ENCODE measurements at places on chromosomes 4 and X.

- DNase-seq: no peak
Measured at GRCh38 chrX:37796310-37796709, 16.5 kb downstream of the CYBB start.

GRCh38 chr4:88138561-88138960 is 19.9 kb downstream of the ABCG2 start:
- DNase-seq: no peak

GRCh38 chr4:148330724-148331123 is 111.5 kb downstream of the NR3C2 start:
- no peak for DNase-seq

DNA sequence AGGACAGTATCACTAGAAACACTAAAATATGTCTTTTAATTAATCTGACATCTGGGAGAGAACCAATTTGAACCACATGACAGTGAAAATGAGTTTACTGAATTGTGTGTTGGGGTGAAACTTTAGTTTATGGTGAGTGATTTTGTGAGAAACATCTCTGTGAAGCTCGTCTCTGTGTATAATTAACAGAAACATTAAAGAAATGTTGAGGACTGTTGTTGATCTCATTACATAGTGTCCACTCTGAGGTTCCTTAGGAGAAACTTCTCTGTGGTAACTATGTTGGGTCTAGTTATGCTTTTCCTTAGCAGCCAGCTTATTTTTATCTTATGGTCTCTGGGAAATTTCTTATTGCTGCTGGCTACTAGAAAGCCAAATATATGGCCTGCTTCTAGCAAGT is 15.8 kb downstream of the FGF2 start:
- DNase-seq: no peak

GRCh38 chr4:70151271-70151670 is 2.8 kb upstream of the PRR27 start:
- DNase-seq: no peak

- no peak for DNase-seq
Measured at GRCh38 chr4:141957416-141957815, 321.0 kb downstream of the IL15 start.

DNA sequence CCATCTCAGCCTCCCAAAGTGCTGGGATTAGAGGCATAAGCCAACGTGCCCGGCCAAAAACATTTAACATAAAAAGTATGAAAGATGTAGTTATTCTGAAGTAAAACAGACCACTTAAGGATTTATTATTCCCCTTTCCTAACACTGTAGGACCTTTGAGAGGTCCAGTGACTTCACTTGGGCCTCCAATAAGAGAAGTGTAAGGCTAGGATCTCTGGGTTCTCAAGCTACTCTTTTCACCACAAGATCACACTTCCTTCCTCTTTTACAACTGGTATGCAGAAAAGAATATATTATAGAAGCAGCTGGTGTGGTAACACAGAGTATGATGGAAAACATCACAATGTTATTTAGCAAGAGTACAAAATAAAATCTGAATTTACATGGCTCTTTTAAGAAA is 30.2 kb upstream of the CCNG2 start:
- DNase-seq: no peak

- no peak for DNase-seq
Measured at GRCh38 chr4:186105647-186106321, 1.3 kb downstream of the FAM149A start.

DNA sequence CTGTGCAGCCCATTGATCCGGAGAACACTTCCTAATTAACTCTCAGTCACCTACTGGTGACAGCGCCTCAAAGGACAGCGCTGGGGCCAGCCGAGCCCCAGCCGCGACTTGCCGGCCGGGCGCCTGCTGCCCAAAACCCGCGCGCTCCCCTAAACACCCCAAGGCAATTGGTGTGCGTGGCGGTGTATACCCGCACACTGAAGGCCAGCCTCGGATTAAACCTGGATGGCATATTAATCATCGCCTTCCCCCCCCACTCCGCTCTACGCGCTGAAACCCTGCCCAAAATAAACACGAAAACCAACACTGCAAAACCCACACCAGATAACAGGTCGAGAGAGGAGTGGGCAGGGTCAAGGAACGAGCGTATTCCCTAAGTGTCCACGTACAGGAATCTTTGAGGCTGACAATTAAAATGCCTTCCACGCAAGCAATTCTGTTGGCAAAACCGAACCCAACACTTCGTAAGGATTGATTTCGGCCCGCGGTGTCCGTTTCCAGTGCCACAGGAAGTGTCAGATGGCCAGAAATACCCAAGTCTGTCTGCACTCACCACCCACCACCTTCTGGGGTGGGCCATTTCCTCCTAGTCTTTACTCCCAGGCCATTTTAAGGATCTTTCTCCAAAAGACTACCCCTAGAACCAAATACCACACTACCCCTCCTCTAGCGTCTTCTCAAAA is 2.7 kb downstream of the BCOR start:
- no peak for DNase-seq

GRCh38 chr4:120853161-120853935 is 69.2 kb downstream of the PRDM5 start:
- no peak for DNase-seq

DNA sequence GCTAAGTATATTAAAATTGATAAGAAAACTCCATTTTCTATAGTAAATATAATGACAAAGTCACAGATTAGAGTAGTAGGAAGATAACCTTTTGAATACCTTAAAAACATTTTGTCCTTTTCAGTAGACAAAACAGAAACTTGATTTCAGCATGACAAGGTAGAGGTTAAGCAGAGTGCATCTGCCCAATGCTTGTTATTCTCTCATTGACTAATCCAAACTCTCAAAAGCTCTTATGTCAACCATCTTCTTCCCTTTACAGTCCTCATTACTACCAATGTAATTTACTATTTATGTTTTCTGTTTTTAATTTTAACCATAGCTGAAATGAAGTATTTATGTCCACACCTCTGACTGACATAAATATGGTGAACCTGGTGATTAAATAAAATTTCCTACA is 11.1 kb downstream of the NIPAL1 start:
- DNase-seq: no peak

DNA sequence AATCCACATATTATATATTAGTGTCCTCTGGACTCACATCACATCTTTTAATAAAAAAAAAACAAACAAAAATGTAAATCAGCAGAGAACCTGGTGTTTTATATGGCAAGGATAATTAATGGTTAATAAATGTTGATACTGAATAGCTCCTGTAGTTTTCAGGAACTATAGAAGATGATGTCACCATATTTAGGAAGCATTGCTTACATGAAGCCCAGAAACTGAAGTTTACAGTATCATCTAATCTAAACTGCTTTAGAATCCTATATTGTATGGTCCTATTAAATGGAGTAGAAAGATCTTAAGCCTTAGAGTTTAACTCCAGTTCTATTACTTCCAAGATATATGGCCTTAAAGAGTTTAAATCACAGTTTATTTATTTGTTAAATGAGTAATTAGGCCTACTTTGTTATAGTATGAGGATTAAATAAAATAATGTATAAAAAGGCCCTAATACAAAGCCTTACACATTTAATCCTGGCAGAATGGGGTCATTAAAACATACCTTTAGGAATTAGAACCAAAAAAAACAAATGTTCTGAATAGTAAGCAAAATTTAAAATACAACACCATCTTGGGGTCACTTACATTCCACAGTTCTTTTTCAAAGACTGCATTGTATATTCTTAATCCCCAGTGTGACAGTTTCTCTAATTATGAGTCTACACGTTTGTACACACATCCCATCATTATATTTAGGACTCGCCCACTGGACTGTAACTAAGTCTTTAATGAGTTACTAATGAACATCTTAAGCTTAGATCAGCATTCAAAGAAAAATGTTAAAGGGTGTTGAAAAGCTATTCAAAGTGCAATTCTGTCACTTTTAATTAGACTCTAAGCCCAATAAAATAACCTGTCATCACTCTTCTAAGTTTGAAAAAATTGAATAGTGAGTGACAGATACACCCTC is 305.9 kb downstream of the ADGRL3 start:
- no peak for DNase-seq

DNA sequence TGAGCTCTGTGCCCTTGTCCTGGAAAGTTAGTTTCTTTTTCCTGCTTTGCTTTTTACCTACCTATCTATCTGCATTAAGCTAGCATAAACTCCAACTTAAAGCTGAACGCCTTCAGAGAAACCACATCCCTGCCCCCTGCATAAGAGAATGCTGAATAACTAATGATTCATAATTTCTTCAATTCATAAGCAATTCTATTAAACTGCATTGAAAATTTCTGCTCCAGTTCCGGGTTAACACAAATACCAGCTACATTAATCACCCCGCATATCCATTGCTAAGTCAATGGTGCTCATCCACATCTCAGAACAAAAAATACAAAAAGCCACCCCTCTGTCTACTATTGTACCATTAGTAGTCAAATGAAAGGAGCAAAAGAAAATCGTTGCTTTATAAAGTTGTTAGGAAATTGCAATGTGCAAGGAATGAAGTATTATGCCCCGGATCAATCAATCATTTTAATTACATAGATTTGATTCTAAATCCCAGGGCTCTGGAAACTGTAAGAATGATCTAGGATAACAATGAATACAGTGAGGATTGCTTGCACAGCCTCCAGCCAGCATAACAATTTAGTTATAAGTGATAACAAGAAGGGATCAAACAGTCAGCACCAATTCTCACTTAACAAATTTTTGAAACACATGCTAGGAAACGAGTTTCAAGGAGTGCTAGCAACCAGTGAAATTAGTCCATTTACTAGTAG is 106.8 kb downstream of the ELOVL6 start:
- no peak for DNase-seq

GRCh38 chrX:45584717-45585116 is 384.0 kb upstream of the DIPK2B start:
- DNase-seq: no peak

GRCh38 chr4:6021831-6022606 is 3.8 kb upstream of the C4orf50 start:
- no peak for DNase-seq

- DNase-seq: no peak
Measured at GRCh38 chrX:148632444-148632843, 132.0 kb downstream of the AFF2 start.

DNA sequence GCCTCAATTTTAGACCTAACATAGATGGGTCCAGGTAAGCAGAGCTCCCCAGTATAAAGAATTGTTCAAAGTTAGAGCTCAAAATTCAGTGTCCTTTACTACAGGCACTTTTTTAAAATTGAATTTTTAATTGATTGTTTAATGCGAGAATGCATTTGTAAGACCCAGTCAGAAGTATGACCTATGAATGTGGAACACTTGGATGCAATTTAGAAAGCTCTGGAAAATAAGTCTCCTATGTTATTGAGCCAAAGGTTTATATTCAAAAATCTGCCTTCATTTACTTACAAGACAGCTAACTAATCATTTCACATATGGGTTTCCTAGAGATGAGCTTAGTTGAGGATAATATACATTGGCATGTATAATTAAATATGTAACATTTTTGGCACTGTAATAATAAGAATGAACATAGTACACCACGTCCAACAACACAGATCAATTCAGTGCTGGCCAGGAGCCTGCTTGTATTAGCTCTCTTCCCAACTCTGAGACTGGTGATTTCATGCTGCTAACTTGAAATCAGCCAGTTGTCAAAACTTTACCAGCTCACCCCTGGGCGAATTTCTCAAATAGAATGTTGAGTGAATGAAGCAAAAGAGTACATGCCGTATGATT is 197.2 kb upstream of the NPY2R start:
- no peak for DNase-seq

Measured in stimulated activated CD4-positive, alpha-beta T cell treated with anti-CD3 and anti-CD28 coated beads, Interleukin-4, amount 100 ng/mL, for 48 hours (primary cell).